ENCODE measurements at places on chromosomes 5 and 9.

DNA sequence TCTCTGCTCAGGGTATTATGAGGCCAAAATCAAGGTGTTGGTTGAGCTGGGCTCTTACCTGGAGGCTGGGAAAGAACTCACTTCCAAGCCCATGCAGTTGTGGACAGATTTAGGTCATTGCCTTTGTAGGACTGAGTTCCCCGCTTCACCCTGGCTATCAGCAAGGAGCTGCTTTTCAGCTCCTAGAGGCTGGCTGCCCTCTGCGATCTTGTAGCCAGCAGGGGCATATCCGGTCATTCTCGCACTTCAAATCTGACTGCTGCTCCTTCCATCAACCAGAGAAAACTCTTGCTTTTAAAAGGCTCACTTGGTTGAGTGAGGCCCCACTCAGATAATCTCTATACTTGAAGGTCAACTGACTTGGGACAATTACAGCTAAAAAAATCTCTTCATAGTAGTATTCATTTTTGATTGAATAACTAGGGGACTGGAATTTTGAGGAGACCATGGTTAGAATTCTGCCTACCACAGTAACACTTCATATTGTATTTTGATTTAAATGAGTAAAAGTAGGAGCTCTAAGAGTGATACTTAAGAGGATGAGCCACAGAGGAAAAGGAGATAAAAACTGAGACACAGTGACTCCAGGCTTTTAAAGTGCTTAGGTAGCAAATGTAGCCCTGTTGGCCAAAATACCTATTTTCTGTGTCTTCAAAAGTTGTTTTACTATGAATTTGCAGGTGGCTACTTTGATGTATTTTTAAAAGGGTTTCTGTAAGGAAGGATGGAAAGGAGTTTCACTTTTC lies 137.4 kb downstream of the CD180 start:
- DNase-seq, result no peak

GRCh38 chr9:93118863-93119702 lies 15.0 kb downstream of the NINJ1 start:
- DNase-seq, result no peak

DNA sequence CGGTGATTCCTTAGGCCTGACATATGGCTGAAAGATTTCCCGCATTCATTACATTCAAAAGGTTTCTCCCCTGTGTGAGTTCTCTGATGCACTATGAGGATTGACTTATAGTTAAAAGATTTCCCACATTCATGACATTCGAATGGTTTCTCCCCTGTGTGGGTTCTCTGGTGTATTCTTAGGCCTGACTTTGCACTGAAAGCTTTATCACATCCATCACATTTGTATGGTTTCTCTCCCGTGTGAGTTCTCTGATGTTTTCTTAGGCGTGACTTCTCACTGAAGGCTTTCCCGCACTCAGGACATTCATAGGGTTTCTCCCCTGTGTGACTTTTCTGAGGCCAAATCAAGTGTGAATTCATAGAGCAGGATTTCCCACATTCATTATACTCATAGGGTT lies 35.8 kb downstream of the ZNF782 start:
- no peak for DNase-seq

DNA sequence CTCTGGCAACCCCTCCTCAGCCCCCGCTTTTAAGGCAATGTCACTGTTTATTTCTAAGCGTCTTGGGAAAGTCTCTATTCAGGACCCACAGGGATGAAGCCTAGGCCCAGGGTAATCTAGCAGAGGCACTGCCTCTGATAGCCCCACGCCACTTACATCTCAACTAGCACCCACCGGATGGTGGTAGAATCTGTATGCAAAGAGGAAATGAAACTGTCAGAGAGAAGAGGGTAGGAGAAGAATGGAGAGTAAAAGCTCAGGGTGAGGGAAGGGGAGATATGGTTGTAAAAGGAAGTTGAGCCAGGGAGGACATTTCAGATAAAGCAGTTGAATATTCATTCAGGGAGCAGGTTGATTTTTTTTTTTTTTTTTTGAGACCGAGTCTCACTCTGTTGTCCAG lies 3.0 kb downstream of the FRRS1L start:
- no peak for DNase-seq

- no peak for DNase-seq
Observed at GRCh38 chr9:131214876-131215275, 61.4 kb downstream of the FAM78A start.

DNA sequence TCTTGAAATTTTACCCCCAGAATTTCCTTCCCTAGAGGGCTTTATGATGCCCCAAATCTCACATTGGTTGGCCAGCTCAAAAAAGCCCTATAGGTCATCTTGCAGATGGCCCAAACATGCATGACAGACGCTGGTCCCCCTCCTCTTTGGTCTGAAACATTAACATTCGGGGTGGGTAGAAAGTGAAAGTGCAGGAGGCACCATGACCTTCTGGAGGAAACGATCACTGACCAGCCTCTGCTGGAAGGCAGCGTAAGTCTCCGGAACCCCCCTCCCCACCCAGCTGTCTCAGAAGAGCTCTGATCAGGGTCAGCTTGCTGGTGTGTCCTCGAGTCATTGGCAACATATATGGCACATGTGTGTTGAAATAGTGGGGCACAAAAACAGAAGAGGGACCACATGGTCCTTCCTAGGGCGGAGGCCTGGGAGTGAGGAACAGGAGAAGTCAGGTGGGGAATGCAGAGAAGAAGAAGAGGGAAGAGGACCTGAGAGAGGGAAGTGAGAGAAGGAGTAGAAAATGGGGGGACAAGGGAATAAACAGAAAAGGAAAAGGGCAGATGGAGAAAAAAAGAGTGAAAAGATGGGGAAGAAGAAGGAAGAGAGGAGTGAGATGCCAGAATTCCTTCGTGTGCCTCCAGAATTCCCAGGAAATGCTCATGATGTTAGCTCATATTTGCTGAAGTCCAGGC lies 46.2 kb downstream of the IL31RA start:
- no peak for DNase-seq

DNA sequence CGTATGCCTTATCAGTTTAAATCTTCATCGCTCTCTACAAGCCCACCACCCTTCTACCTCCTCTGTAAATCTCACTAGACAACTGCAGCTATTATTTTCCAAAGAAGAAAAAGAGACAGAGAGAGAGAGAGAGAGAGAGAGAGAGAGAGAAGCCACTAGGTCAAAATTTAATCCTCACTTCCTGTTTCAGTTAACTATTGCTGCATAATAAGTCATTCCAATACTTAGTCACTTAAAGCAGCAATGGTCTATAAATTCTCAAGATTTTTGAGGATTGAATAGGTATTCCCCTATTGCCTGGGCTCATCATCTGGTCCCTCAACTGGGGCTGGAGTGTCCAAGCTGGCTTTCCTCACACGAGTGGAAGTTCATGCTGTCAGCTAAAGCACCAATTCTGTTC lies 68.8 kb downstream of the ITGA1 start:
- DNase-seq, result no peak

GRCh38 chr5:76718381-76718832 lies 2.5 kb downstream of the F2R start:
- no peak for DNase-seq

DNA sequence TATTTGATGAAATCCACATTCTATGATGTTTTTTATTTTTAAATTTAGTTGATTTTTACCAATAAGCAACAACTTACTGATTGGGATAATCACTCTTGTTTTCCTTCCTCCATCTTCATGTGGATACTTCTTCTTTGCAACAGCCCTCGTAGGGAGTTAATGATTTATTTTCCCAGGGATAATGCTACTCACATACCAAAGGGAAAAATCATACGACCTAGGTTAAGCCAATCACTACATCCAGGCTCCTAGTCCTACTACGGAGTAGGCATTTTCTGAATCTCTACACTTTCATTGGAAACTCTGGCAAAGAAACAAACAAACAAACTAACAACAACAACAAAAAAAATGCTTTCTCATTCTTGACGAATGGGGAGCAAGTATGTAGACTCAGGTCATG lies 663.4 kb downstream of the PTPRD start:
- DNase-seq, result no peak

DNA sequence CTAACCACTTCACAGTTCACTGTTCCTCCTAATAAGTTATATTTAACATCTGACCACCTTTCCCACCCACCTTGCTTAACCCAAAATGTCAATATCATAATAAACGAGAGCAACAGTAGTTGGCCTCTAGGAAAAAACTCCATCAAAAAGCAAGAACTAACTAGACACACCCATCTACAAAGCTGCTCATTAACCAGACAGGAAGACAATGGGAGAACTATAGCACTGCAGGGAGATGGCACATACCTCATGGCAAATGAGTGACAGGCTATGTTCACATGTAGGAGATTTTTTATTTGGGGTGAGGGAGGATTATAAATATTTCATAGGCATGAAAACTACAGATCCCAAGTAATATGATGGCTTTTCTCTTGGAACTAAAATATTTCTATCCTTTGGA lies 23.6 kb upstream of the CDK5RAP2 start:
- no peak for DNase-seq

DNA sequence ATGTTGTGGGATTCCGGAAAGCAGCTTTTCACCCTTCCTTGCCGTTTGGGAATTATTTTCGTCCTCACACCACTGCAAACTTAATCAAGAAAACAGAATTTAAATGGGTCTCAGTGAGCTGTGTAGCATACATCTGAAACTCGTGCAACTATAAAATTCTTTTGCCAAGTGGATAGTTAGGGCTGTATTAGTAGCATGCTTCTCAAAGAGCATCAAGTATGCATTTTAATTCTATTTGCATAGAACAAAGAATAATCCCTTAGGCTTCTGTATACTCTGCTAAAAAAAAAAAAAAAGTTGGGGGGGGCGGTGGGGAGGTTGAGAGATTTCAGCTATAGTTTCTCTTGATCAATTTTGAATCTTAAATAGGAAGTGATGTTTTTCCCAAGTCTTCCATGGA lies 11.8 kb upstream of the APBA1 start:
- DNase-seq, result no peak

- no peak for DNase-seq
Observed at GRCh38 chr9:98995059-98995671, 51.5 kb downstream of the COL15A1 start.

GRCh38 chr5:116668390-116668789 lies 93.8 kb upstream of the SEMA6A start:
- DNase-seq, result no peak

GRCh38 chr9:27554712-27555111 lies 18.6 kb downstream of the C9orf72 start:
- DNase-seq, result no peak

DNA sequence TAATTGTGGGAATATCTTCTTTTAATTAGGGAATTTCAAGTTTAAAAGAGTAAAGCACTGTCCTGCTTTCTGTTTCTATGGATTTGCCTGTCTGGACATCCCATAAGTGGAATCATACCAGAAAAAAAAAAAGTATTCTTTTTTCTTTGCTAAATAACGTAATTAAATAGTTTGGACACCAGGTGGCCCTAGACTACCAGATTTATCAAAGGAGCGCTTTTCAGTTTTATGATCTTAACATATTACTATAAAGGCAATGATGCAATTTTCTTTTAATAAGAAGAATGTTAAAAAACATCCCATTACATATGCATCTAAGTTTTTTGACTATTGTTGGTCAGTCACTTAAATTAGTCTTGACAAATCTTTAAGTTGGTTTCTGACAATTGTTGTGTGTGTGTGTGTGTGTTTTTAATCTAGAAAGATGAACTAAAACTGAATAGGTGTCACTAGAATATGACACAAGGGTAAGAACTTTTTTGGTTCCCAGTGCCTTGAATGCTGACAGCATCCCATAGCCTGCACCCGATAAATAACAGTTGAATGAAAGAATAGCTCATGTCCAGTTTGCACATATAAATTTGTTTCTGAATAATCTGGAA lies 49.5 kb downstream of the C5orf22 start:
- DNase-seq, result peak; percentile 46
